AG08395 (cell line): ENCODE measurements at places on chromosomes 1 and 21.

- no peak for DNase-seq
Measured at GRCh38 chr1:107184888-107185287, 44.0 kb downstream of the NTNG1 start.

DNA sequence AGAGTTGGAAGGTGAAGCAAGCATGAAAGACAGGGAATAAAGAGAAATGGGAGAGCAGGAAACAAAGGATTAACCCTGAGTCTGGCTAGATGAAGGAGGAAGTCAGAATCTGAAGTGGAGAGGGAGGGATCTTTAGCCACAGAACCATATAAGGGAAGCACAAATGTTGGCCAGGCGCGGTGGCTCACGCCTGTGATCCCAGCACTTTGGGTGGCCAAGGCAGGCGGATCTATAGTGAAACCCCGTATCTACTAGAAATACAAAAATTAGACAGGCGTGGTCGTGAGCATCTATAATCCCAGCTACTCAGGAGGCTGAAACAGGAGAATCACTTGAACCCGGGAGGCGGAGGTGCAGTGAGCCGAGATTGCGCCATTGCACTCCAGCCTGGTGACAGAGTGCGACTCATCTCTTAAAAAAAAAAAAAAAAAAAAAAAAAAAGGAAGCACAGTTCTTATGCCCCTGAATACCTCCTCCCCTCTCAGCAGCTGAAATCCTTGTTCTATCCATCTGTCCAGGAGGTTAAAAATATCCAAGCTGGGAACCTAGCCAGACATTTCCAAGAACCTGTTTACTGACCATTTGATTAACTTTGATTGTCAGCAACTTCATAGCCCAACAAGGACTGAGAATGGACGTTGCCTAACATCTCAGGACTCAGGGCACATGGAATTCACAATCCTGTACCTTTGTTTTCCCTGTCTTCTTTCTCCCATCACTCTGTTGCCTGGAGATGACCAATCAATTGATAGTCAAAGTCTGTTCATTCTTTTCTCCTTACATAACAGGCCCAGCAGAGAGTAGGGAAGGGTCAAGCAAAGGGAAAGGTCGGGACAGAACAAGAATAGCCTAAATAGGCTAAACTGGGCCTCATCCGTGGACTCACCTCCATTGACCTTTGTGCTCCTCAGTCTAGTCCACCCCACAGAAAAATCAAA lies 10.6 kb downstream of the TXNIP start:
- peak; percentile 64 for DNase-seq

DNA sequence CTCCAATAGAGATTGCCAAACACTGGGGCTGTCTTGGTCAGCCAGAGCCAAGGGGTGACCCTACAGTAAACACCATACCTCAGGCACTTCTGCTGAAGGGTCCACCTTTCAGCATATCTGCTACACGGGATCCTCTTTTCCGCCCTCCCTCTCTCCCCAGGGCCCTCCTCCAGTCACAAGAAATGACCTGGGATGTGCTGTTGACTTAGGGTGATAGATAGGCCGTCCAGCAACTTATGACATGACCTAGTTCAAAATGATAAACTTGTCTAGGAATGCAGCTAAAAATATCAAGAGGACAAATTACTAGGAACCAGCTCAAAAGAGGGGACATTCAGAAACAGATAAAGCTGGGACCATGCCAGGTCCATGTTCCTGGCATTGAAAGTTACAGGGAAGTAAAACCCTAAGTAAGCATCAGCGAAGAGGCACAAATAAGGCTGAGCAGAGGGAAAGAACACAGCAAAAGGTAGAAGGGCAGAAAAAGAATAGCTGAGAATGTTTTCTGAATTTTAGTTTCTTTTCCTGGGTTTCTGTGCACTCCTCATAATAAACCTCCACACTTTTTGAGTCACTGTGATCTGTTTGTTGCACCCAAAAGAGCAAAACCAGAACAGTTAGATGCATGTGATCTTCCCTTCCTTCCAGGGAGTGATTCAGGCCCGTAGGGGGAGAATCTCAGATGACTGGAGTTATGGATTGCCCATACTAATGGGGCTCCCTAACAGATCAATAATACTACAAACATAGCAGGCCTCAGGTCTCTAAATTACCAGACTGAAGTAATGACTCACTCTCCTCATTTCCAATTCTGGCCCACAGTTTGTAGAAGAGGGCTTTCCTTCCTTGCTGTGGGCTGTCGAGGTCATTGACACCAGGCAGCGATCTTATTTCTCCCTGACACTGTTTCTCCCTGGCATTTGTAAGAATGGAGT lies 48.9 kb upstream of the F3 start:
- no peak for DNase-seq

GRCh38 chr1:67715819-67716218 lies 30.8 kb downstream of the GADD45A start:
- no peak for DNase-seq

DNA sequence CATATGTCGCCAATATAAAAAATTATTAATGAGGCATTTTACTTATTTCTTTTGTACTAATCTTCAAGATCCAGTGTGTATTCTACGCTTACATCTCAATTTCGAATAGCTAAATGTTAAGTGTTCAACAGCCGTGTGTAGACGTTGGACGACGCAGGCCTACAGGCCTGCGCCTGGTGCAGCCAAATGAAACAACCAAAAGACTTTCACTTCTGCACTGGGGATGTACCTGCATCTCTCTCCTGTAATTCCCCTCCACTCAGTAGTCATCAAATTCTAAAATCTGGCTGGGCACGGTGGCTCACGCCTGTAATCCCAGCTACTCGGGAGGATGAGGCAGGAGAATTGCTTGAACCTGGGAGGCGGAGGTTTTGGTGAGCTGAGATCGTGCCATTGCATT lies 76.8 kb upstream of the HNRNPU start:
- DNase-seq = no peak

- peak; percentile 66 for DNase-seq
Measured at GRCh38 chr1:156897078-156897825, 3.7 kb downstream of the PEAR1 start.

DNA sequence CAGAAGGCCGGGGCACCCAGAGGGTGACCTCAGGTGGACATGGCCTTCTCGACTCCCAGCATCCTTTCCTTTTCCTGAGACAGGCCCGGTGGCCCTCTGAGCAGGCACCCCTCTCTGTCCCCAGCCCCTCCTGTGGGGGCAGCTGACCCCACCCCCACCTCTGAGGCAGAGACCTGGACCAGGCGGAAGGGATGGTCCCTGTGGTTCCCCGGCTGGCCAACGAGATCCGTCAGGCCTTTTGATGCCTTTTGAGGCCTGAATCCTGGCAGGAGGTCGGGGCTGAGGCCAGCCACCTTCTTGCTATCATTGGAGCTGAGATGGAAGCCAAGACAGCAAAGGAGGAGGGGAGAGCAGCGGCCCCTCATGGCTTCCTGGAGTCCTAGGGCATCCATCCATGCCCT lies 50.2 kb upstream of the ACTRT2 start:
- no peak for DNase-seq

DNA sequence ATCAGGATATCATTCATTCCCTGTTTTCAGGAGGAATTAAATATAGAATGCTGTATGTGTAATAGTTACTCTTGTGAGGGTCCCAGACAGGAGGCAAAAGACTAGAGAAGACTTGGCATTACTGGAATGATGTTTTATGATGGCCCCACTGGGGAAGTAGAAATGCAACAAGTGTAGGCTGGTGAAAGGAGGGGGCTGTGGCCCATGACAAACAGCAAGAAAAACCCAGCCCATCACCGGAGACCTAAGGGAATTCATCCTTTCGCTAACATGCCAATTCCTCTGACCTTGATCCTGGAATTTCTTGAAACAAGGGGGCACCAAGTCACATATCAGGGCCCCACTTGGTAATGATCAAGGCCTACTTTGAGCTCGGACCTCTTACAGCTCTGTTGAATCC lies 5.5 kb upstream of the IFNGR2 start:
- no peak for DNase-seq

GRCh38 chr1:224780736-224781135 lies 148.7 kb upstream of the DNAH14 start:
- no peak for DNase-seq

DNA sequence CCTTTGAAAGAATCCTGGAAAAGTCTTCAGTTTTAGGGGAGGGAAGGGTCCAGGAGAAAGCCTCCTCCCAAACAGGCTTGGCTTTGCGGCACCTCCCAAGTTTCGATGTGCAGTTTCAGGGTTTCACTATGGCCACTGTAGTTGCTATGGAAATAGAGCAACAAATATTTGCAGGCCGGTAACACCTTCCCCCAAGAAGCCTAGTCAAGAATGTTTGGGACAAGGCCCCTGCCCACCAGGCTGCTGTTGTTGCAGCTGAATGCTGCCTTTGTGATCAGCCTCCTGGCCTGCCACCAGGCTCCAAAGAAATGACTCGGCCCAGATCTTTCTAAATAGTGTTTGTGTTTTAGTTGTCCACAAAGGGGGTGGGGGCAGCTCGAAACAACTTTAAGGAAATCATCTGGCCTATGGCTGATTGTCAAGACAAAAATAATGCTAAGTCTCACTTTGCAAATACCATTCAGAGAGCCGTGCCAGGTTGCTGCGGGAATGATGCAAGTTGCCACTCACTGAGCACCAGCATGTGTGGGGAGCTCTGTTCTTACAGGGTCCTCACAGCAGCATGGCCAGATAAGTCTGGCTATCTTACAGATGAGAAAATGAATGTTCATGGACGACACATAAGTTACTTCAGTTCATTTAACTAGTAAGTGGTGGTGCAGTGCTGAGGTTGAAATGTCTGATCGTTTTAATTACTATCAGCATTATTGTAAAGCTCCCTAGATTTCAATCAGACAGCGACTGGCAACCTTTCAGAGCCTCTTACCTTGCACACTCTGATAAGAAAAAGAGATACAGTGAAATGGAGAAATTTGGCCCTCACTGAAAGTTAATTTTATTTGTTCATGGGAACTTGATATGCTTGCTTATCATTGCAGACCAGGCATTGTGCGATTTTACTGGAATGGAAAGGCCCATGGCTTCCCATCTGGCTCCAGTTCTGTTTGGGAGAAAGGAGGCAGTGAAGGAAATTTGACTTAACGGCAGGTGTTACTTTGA lies 91.2 kb upstream of the JUN start:
- peak; percentile 76 for DNase-seq

GRCh38 chr1:110061341-110061740 lies 9.1 kb downstream of the ALX3 start:
- no peak for DNase-seq

GRCh38 chr1:113995382-113995781 lies 16.1 kb downstream of the OLFML3 start:
- DNase-seq = no peak

DNA sequence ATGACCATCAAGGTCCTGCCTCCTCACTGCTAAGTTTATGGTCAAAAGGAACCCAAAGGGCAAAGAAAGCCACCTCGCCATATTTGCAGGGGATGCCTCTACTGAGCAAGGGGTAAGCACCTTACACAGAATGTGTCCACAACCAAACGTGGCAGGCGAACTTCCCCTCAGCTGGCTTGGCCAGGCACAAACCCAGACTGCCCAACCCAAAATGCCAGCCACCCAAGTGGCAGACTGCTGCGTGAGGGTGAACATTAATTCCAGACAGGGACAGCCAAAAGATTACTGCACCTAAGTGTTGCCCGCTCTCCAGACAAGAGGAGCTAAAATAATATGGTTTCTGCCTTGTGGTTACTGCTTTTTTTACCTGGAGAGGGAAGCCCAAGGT lies 16.0 kb downstream of the ZNF697 start:
- DNase-seq = no peak

DNA sequence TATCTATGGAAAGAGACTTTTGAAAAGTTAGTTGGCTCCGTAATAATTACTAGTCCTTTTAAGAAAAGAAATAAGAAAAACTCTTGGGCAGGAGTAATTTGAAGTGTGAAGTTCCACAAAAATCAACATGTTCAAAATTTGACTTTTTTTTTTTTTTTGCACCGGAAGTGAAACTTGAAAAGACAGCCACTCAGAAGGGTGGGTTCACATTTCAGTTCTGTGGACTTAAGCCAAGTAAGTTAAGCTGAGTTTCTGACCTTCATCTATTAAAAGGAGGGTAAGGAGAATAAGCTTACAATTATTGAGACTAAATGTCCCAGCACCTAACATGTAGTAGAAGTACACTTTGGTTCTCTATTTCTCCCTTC lies 11.0 kb downstream of the RO60 start:
- DNase-seq = no peak

DNA sequence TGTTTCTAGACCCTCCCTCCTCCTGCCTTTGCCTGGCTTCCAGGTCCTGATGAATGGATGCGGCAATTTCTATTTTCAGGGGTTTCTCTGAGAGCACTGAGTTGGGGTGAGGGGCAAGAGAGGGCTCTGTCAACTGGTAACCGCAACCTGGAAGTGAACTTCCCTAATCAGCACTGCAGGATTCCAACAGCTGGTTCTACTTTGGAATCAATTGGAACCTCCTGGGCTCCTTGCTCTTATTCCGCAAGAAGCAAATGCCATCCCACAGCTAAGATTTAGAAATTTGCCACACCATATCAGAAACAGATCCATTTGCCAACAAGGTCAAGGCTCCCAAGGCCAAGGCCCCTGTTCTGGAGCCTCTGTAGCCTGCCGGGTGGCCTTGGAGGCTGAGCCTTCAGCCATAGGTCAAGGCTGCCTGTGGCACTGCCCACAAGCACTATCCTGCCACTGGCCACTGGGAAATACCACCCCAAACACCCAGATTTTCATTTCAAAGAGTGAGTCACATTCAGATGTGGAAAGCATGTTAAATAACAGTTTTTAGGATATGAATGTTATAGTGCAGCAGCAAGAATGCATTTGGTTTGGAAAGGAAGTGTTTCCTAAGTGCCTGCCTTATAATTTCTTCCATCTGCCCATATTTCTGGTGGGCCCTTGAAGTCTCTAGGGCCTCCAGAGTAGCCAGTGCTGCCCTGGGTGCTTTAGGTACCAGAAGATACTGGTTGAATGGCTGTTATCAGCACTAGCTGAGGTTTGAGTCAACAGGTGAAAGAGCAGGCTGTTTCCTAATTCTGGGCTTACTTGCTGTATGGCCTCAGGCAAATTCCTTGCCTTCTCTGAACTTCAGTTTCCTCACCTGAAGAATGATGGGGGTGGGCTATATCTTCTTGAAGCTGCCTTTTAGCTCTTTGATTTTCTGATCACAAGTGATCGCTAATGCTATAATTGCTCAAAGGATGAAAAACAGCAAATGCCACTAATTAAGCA lies 56.3 kb upstream of the JUN start:
- peak; percentile 64 for DNase-seq

GRCh38 chr1:27569506-27570291 lies 34.2 kb downstream of the AHDC1 start:
- DNase-seq = no peak

DNA sequence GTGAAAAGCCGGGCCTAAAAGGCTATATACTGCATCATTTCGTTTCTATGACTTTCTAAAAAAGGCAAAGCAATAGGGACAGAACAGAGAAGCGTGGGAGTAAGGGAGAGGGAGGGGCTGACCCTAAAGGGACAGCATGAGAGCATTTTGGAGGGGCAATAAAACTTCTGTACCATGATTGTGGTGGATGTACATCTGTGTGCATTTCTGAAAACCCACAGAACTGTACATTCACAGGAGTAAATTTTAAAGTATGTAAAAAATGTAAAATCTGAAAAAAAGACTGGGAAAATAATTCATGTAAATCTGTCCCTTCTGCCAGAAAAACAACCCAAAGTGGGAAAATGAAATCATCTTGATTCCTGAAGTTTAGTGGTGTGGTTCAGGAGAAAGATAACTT lies 235.4 kb downstream of the CENPF start:
- DNase-seq = no peak
